ENCODE measurements at places on chromosomes 2 and 18.

GRCh38 chr2:170576296-170576695 is 138.8 kb upstream of the SP5 start:
- DNase-seq, result no peak

- DNase-seq, result peak; percentile 50
These were observed 1.9 kb downstream of the CLK1 start for GRCh38 chr2:200862532-200863000.

GRCh38 chr18:31490387-31490786 is 7.6 kb upstream of the DSG2 start:
- no peak for DNase-seq

DNA sequence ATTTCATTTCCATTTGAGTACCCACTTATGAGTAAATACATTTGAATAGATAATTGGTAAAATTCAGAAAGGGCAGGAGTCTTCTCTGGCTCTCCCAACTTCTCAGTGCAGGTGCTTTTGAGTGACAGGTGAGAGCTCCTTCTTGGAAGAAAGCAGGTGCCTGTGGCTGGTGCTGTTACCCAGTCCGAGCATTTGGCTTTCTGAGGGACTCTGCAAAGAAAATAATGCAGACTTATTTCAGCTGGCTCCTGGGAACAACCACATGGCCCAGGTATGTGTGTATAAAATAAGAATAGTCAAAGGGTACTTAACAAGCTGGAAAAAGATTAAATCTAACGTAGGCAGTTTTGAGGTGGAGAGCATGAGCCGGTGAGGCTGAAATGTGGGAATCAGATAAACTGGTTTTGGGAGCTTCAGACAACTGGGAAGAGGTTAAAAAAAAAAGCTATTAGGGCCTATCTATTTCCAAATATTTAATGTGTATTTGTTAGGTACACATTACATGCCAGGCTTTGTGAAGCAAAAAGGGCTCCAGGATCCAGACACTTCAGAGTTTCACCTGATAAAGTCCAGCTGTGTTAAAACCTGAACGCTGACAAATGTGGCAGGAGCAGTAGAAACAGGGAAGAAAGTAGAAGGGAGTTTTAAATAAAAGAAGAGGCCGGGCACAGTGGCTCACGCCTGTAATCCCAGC is 20.6 kb downstream of the ZNF236 start:
- no peak for DNase-seq

GRCh38 chr18:62425465-62426190 is 97.2 kb upstream of the ZCCHC2 start:
- peak; percentile 41 for DNase-seq

- no peak for DNase-seq
These were observed 42.7 kb downstream of the CYP26B1 start for GRCh38 chr2:72104821-72105588.

DNA sequence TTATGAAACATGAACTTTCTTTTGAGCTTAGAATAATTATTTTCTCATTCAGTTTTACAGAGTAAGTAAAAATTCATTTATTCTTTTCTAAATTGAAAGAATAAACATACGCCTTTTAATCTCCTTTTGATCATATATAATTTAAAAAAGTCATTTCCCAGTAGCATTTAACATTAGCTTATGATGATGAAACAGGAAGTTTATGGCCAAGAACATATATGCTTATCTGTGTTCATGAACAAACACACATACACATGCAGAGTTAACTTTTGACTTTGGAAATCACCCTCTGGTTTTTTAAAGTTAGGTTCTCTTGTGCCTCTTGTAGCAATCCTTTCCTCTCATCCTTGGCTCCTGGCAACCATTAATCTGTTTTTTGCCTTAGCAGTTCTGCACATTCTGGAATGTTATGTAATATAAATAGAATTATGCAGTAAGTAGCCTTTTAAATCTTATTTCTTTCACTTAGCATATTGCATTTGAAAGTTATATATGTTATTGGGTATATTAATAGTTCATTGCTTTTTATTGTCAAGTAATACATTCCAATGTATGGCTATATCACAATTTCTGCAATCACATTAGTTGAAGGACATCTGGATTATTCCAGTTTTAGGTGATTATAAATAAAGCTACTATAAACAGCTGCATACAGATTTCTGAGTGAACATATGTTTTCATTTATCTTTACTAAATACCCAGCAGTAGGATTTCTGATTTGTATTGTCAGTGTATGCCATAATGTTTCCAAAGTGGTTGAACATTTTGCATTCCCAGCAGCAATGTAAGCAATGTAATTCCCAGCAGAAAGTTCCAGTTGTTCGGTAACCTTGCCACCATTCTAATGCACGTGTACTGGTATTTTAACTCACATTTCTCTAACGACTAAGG is 210.3 kb downstream of the ZRANB3 start:
- DNase-seq, result no peak

- no peak for DNase-seq
These were observed 557 bp upstream of the GREB1L start for GRCh38 chr18:21241301-21242048.

GRCh38 chr2:151403914-151404313 is 5.8 kb upstream of the RIF1 start:
- DNase-seq, result no peak

DNA sequence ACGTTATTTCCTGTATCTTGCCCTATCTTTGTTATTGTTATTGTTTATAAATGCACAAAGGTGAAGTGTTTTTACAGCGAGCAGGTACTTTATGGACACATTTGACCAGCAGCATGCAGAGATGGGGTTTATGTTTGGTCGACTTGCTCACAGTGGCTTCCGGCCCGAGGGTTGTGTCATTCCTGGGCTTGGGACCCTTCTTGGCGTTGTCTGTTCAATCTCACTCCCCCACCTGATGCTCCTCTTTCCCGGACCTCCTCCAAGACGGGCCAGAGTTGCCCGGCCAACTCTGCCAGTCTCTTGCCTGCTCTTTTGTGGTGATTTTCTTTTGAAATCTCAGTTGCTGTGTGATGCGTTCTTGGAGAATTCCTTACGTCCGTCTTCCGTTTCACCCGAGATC is 153.9 kb downstream of the TWIST2 start:
- DNase-seq, result no peak

- DNase-seq, result no peak
These were observed 4.4 kb downstream of the GCKR start for GRCh38 chr2:27501042-27501441.

GRCh38 chr2:235555371-235555770 is 61.5 kb downstream of the AGAP1 start:
- no peak for DNase-seq

GRCh38 chr2:113376913-113377445 is 60.5 kb upstream of the ZNG1B start:
- DNase-seq, result no peak

GRCh38 chr18:9419956-9420631 is 55.2 kb upstream of the RALBP1 start:
- DNase-seq, result no peak

GRCh38 chr2:219278655-219279150 is 463 bp upstream of the DNAJB2 start:
- DNase-seq, result no peak

GRCh38 chr2:209145941-209146681 is 277.7 kb upstream of the MAP2 start:
- no peak for DNase-seq
